ENCODE measurements at places on chromosomes 5 and 9.

DNA sequence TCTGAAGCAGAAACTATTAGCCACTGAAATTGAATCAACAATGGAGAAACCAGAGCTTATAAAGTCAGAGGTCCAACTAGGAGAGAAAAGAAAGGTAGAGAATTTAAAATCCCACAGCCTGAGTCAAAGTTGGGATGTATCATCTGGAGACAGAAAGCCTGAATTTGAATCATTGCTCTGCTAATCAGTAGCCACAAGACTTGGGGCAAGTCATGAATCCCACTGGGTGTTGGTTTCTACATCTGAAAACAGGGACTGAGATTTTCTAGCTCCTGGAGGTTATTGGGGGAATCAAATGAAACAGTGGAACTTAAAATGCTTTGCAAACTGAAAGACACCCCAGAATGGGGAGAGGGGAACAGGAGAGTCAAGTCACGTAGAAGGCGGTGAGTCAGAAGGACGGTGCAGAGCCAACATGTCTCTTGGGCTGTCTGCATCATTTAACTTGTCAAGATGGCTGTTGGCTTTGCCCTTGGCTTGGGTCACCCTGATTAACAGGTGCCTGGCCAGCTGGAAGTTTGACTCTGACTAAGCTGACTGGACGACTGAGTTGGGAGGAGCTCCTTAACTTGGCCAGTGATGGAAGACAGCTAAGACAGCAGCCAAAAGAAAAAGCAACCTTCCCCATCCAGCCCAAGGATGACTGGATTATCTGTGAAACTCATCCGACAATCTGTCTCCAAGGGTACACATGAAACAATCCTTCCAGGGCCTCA, 60.6 kb upstream of the ADRA1B start:
- DNase-seq: peak; percentile 13

DNA sequence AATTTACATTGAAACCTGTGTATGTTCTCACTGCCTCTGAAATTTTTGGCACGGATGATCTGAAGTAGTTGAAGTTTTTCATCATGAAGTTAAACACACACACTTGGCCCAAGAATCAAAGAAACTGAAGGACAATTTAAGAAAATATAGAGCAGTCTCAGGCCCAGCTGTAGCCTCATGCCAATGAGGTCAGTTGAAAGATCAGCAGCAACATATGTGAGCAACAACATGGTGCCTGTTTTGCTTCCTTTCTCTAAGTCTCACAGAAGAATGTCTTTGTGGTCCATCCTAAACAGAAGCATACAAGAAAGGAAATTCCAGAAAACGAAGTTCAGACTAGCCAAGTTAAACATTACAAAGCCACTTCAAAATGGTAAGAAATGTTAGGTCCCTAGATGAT, 1737.2 kb downstream of the MAT2B start:
- DNase-seq: no peak

GRCh38 chr5:179275941-179276837, 69.1 kb downstream of the ADAMTS2 start:
- peak; percentile 98 for DNase-seq

- DNase-seq: no peak
Measured at GRCh38 chr9:93908591-93909241, 46.4 kb downstream of the BARX1 start.

DNA sequence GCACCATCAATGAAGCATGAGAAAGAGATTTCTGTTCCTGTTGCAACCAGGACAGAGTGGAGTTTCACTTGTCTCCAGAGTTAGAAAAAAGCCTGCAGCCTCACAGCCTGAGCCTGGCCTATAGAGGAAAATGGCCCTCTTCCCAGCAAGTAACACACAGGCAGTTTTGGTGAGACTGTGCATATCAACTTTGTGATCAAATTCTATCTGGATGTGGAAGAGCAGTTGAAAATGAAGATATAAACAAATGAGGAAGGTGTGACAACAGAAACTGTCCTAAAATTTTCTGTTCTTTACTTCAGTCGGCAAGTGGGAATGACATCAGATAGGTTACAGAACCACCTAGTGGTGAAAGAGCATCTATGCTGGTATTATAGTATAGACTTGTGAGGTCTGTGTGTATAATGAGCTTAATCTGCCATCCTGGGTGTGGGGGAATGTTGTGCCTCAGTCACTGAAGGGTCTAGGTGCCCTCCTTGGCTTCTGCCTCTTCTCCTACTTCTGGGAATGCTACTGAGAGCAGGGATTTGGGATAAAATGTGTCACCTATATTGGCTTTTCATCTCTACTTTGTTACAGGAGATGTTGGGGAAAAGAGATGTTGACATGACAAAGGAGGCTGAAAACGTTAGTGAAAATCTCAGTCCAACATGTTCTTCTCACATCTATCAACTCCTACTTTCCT, 28.2 kb downstream of the YIPF5 start:
- peak; percentile 30 for DNase-seq

- DNase-seq: no peak
Measured at GRCh38 chr9:4801156-4801555, 8.4 kb downstream of the RCL1 start.

DNA sequence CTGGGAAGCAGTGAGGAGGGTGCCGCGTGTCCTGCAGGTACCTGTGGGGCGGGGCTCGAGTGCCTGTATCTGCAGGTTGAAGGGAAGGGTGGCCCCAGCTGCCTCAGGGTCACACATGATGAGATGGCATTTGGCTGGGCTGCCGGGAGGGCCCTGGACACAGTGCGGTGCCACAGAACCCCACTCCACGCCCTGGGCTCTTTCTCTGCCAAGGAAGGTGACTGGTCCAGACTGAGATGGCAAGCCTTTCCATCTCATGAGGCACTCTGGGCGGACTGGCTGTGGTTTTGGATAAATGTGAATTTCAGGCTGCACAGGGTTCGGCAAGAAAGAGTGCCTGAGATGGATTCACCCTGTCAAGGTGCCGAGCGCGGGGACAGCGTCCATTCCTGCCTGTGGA, 69.4 kb downstream of the FGF18 start:
- DNase-seq: no peak

DNA sequence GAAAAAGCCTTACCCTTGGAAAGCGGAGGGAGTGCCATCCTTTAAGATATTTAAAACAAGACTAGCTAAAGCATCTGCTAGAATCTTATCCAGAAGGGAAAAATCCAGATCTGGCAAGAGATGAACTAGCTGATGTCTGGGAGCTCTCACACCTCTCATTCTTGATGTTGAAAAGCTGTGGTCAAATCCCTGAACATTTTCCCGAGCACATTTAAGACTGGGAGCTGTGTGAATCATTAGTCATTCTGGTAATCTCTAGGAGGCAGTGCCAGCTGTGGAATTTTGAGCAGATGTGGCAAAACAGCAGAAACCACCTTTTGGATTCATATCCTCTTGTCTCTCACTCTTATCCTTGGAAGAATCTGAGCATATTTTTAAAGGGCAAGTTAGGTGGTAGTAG, 218.0 kb downstream of the MAN2A1 start:
- DNase-seq: no peak

DNA sequence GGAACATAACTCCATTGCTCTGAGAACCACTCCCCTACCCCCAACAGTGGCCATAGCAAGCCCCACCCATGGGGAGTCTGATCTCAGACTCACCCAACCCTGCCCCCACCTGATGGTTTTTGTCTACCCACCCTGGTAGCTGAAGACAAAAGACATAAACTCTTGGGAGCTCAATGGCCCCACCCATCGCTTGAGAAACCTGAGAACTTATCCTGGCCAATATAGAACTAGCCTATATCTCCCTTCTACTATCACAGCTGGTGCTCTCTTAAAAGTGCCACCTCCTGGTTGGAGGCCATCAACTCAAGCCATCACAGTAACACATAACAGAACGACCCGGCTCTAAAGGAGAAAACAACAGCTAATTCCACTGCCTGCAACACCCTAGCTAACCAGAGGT, 47.9 kb upstream of the SNAPC3 start:
- DNase-seq: no peak

DNA sequence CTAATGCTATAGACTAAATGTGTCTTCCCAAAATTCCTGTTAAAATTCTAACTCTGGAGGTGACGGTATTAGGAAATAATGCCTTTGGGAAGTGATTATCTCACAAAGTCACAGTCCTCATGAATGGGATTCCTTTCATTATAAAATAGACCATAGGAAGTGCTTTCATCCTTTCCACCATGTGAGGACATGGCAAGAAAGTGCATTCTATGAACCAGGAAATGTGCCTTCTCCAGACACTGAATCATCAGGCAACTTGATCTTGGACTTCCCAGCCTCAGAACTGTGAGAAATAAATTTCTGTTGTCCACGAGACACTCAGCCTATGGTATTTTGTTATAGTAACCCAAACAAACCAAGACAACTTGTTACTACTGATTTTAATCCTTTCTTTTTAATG, 582.4 kb upstream of the C9orf72 start:
- no peak for DNase-seq

GRCh38 chr5:80255431-80255810, 427 bp downstream of the SERINC5 start:
- peak; percentile 83 for DNase-seq

DNA sequence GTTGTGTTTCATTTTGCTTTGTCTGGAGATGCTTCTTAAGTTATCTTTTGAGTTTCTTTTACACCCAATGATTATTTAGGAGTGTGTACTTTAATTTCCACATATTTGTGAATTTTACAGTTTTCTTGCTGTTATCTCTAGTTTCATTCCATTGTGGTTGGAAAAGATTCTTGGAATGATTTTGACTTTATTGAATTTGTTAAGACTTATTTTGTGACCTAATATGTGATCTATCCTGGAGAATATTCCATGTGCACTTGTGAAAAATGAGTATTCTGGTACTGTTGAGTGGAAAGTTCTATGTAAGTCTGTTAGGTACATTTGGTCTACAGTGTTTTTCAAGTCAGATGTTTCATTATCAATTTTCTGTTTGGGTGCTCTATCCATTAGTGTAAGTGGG, 24.4 kb upstream of the GRAMD2B start:
- no peak for DNase-seq

DNA sequence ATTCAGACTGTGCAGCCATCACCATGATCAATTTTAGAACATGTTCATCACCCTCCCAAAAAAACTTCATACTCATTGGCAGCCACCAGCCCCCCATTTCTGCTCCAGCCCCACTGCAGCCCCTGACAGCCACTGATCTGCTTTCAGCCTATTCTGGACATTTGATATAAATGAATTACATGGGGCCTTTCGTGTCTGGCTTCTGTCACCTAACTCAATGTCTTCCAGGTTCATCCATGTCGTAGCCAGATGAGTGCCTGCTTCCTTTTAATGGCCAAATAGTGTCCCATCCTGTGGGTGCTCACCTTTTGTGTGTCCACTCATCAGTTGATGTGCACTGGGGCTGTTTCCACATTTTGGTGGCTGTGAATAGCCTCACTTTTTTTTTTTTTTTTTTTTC, 63.5 kb downstream of the HMCN2 start:
- DNase-seq: no peak

DNA sequence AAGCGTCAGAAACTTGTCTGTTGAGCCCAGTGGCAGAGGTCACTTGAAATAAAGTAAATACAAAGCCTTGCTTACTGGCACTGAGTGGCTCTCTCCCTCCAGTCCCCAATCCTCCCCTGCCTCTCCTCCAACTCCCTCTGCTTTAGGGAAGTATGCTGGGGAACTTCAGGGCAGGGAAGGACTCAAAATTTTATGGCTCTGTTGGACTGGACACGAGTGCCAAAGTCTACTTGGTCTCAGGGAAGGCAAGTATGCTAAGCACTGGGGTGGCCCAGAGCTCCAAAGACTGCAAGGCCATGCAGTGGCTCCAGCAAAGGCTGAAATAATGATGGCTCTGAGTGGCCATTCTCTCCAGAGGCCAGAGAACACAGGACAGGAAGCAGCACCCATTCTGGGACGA, 9.6 kb downstream of the PLGRKT start:
- no peak for DNase-seq

GRCh38 chr5:68395926-68396511, 180.5 kb downstream of the PIK3R1 start:
- DNase-seq: no peak

DNA sequence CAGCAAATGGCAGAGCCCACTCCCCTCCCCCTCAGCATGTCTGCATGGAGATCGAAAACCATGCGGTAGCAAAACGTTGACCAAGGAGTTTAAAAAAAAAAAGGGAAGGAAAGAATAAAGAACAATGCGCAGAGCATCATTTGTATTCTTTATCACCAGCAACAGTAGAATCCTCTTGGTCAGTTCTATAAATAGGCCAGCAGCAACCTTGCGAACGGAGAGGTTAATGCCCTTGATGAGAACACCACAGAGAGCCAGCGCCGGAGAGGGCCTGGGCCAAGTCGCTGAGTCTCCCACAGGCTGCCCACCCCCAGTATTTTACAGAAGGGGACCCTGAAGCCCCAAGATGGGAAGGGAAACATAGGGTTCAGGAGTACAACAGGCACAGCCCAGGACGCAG, 22.7 kb downstream of the WHRN start:
- DNase-seq: no peak
